ENCODE measurements at places on chromosomes 2 and 18. TPM values are rescaled to one million over a fixed set of nuclear protein-coding genes. Genes with fewer than 3 reads are reported as not detected.

Gene PLGLB1
- total RNA-seq, result 1.6 TPM

Gene BMP10
- total RNA-seq, result not detected

Gene FZD7
- total RNA-seq, result 0.68 TPM

GRCh38 chr2:28577791-28578680, 82.2 kb downstream of the PLB1 start:
- no peak for DNase-seq

DNA sequence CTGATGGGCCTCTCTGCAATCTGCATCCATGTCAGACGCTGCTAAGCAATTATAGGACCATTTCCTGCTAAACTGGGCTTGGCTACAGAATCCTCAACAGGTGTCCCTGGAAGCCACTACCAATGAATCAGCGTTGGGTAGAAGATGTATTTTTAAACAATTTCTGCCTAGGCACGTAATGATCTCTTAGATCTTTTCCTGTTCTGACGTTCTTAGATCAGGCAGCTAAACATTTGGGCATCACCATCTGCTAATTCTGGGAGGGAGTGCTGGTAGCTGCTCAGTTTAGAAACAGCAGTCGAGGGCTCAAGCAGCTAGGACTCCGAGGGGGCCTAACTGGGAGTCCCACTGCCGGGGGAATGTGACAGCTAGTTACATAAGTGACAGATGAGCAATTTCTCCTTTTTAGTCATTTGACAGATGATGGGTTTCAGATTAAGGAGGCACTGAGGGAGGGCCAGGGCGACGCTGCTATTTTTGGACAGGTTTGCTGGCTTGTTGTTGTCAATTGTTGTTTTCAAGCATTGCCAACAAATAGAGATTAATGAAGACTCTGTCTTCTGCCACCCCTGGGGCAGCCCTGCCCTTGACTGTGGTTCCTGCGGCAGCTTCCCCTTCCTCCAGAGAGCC, 92.7 kb downstream of the MRO start:
- DNase-seq, result no peak

GRCh38 chr2:196849895-196850294, 40.7 kb upstream of the C2orf66 start:
- DNase-seq, result no peak

DNA sequence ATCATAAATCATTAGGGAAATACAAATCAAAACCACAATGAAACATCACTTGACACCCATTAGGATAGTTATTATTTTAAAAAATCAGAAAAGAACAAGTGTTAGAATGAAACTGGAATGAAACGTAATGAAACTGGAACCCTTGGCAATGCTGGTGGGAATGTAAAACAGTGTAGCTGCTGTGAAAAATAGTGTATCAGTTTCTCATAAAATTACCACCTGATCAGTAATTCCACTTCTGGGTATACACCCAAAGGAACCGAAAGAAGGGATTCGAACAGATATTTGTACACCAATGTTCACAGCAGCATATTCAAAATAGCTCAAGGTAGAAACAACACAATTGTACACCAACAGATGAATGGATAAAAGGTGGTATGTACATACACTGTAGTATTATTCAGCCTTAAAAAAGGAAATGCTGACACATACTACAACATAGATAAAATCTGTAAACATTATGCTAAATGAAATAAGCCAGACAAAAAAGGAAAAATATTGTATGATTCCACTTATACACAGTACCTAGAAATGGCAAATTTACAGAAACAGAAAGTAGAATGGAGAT, 27.0 kb downstream of the ROCK1 start:
- DNase-seq, result no peak

All from activated naive CD8-positive, alpha-beta T cell treated with anti-CD3 and anti-CD28 coated beads for 36 hours (primary cell).